Naive thymus-derived CD8-positive, alpha-beta T cell (primary cell): ENCODE measurements at places on chromosomes 5 and 9.

DNA sequence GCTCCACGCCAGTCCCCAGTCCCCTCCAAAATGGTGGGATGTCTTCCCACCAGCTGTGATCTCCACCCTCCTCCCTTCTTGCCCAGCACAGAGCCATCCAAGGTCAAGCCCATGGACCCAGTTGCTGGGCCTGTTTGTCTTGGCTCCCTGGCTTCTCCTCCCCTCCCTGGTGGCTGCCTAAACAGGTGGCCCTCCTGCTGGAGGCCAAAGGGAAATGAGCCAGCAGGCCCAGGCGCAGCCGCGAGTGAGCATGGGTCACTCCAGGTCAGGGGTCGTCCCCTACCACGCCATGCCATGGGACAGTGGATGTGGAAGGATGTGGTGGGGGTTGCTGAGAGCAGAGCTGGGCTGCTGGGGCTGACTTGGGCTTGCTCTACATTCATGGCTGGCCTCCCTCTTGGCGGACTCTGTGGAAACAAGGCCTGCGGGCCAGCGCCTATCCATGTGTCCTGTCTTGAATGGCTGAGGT is 33.6 kb downstream of the COL15A1 start:
- no peak for DNase-seq

GRCh38 chr9:120374239-120374638 is 205.7 kb downstream of the CDK5RAP2 start:
- no peak for DNase-seq

- peak; percentile 14 for DNase-seq
These were observed at the start of gene PDE8B for GRCh38 chr5:77210091-77210963. TSS of gene PDE8B (plus strand) at chr5:77210680. CDS start at chr5:77210926, 246 bp downstream.

DNA sequence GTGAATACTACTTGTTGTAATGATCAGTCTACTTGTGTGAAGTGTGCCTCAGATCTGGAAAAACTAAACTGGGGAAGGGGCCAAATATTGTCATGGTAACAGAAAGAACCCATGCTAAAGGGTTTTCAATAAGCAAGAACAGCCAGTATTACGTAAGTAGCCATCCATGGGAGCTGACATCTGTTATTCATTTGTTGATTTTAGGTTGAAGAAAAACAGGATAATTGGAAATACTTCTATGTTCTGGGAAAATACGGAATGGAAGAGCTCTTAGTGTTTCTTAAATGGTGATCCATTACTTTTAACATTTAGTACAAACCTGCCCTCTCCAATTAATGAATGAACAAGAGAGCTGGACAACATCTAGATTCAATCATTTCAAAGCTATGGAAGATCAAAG is 485.8 kb downstream of the NTRK2 start:
- no peak for DNase-seq

- DNase-seq: no peak
These were observed 17.5 kb downstream of the SLC31A1 start for GRCh38 chr9:113238859-113239232.

DNA sequence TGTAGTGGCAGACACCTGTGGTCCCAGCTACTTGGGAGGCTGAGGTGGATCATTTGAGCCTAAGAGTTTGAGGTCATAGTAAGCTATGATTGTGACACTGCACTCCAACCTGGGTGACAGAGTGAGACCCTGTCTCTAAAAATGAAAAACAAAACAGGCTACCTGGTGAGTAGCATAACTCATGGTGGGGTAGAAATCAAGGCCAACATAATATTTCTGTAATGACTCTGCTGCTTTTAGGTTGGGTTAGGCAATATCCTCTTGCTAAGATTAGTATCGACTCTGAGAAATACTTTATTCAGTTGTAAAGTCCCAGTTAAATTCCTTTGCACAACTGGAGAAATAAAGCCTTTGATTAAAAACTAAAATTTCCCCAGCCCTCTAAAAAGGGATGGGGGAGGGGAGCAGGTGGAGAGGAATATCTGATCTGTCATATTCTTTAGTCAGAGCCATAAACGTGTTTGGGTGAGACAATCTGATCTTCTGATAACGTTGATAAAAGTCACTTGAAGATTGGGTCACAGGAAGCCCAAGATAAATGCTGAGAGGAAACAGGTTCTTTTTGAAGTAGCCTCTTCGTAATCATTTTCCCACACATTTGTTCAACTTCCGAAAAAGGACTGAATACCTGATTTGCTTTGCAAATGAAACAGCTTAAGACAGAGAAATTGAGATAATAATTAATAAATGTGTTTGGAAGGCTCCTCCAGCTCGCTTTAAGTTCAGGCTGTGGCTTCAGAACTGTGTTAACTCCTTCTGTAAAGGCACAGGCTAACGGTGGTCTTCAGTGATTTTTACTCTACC is 14.9 kb downstream of the IL4 start:
- DNase-seq: no peak

- no peak for DNase-seq
These were observed 277.7 kb downstream of the NR2F1-AS1 start for GRCh38 chr5:93303291-93303691.

GRCh38 chr5:150457121-150457520 is 7.6 kb upstream of the RPS14 start:
- no peak for DNase-seq

GRCh38 chr5:68534131-68534940 is 318.8 kb downstream of the PIK3R1 start:
- no peak for DNase-seq

DNA sequence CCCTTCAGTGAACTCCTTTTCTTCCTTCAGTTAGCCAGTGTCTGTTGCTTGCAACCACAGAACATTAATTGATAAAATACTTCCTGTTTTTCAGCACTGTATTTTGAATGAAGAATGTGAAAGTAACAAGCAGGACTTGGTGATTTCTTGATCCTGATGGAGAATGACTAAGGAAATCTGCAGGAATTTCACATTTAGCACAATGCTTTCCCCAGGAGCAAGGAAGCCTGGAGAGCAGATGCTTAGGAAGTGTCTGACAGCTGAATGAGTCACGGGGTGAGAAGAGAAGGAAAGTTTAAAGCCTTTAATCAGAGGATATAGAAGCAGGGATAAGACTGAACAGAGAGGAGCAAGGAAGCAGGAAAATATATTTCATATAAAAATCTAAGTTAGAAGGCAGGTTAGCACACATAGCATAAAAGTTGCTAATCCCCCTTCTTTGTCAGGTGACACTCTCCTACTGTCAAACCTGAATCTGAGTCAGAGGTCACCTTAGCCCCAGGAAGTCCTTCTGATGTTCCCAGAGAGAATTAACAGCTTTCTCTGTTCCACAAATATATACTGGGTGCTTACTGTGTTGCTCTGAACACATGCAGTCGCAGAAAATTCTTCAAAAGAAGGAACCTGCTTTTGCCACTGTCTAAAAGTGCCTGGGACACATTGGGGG is 59.7 kb downstream of the GNA14 start:
- no peak for DNase-seq

- no peak for DNase-seq
These were observed 36.7 kb downstream of the SLC27A6 start for GRCh38 chr5:129001841-129002526.
